ENCODE measurements at places on chromosomes 7 and 10. TPM values are rescaled to one million over a fixed set of nuclear protein-coding genes. Genes with fewer than 3 reads are reported as not detected.

- no peaks in the 10 kb centered on the region for H3K4me1 ChIP-seq
- no peaks in the 10 kb centered on the region for H3K27me3 ChIP-seq
- no peaks in the 10 kb centered on the region for H3K36me3 ChIP-seq
- H3K27ac ChIP-seq: no peak overlapping the region
Observed at GRCh38 chr7:69808391-69808790, 210.1 kb downstream of the AUTS2 start.

DNA sequence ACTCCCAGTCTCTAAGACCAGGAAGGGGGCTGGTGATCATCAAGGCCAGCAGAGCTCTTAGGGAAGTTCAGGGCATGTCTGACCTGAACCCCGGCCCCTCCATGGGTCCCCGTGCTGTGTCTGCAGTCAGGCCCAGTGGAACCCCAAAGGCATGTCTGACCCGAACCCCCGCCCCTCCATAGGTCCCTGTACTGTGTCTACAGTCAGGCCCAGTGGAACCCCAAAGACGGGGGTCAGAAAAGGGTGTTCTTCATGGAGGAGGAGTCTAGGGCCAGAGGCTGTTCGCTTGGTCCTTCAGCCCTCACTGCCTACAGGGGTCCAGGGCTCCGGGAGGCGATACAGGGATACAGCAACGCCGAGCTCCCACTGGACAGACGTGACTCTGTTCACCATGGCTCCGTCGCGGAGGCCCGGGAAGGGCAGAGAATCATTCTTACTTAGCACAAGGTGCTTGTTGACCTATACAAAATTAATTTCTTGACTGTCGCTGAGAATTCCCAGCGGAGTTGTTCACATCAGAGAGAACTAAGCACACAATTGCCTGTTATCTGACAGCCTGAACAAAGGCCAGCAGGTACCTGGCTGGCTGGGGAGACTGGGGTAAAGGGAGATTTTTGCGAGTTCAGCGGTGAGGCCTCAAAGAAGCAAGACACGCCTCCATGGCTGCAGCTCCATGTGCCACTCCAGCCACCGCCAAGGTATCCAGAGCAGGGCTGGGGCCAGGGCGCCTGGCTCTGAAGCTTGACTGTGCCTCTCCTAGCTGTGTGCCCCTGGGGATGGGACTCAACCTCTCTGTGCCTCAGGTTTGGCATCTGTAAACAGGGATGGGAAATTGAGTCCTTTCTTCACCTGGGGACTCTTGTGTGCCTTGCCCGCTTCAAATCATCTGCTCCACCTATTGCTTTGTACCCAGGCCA is 26.8 kb downstream of the EN2 start:
- no peak overlapping the region for H3K4me3 ChIP-seq
- H3K4me1 ChIP-seq: no peaks in the 10 kb centered on the region
- H3K36me3 ChIP-seq: no peaks in the 10 kb centered on the region
- H3K27me3 ChIP-seq: no peaks in the 10 kb centered on the region

- peak overlapping the region; percentile 45 for H3K27ac ChIP-seq
- no peak for DNase-seq
Observed at GRCh38 chr10:4181621-4182049, 396.6 kb upstream of the KLF6 start.

- no peaks in the 10 kb centered on the region for H3K36me3 ChIP-seq
- no peak for DNase-seq
- H3K27ac ChIP-seq: no peak overlapping the region
- no peak overlapping the region for H3K4me3 ChIP-seq
- no peaks in the 10 kb centered on the region for H3K27me3 ChIP-seq
Observed at GRCh38 chr10:112689327-112690072, 242.5 kb downstream of the VTI1A start.

GRCh38 chr7:157795643-157796042 is 458.8 kb downstream of the DNAJB6 start:
- no peak overlapping the region for H3K4me3 ChIP-seq
- H3K27ac ChIP-seq: no peak overlapping the region

GRCh38 chr10:1295756-1296480 is 239.7 kb downstream of the WDR37 start:
- no peak overlapping the region for H3K27ac ChIP-seq
- H3K4me3 ChIP-seq: no peak overlapping the region
- DNase-seq: no peak
- H3K36me3 ChIP-seq: no peaks in the 10 kb centered on the region

GRCh38 chr7:87874066-87874465 is 2.1 kb downstream of the SLC25A40 start:
- H3K27me3 ChIP-seq: no peaks in the 10 kb centered on the region
- H3K27ac ChIP-seq: no peak overlapping the region
- no peaks in the 10 kb centered on the region for H3K36me3 ChIP-seq
- H3K4me1 ChIP-seq: peaks cover 15% of the 10 kb centered on the region
- DNase-seq: no peak

- no peaks in the 10 kb centered on the region for H3K36me3 ChIP-seq
- H3K27me3 ChIP-seq: no peaks in the 10 kb centered on the region
- peaks cover 7% of the 10 kb centered on the region for H3K4me1 ChIP-seq
- no peak overlapping the region for H3K4me3 ChIP-seq
- no peak overlapping the region for H3K27ac ChIP-seq
- DNase-seq: no peak
Observed at GRCh38 chr7:114970308-114970707, 48.4 kb downstream of the MDFIC start.

DNA sequence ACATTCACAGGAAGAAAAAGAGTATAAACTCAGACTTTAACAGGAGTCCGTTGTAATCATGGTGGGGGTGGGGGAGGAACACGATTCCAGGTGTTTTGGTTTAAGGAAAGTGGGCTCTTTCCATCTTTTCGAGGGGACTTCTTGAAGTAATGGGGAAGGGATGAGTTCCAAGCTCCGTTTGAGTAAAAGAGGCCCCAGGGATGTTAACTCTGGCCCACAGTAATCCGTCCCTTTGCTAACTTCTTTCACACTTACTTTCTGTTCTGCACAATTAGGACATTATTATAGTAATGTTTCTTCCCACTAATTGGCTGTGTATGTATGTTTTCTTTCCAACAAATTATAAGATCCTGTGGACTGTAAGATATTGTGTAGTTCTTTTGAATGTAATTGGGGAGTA is 374.4 kb downstream of the BBS9 start:
- H3K27ac ChIP-seq: no peak overlapping the region
- no peaks in the 10 kb centered on the region for H3K27me3 ChIP-seq
- H3K36me3 ChIP-seq: no peaks in the 10 kb centered on the region
- no peak overlapping the region for H3K4me3 ChIP-seq
- DNase-seq: no peak

DNA sequence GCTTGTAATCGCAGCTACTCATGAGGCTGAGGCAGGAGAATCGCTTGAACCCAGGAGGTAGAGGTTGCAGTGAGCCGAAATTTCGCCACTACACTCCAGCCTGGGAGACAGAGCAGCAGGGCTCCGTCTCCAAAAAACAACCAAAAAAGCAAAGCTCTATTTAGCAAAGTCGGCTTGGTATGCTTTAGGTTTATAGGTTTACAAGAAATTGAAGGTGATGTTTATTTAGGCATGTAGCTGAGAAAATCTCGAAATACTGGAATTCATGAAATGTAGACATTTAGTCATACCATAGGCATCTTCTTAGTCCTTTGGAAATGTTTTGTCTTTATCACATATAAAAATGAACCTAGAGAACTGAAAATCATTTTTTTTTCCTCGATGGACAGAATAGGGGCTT is 453.8 kb upstream of the ANKRD30A start:
- peaks cover 19% of the 10 kb centered on the region for H3K4me1 ChIP-seq
- no peaks in the 10 kb centered on the region for H3K36me3 ChIP-seq
- H3K27ac ChIP-seq: peak overlapping the region; percentile 78
- H3K27me3 ChIP-seq: no peaks in the 10 kb centered on the region
- no peak for DNase-seq
- no peak overlapping the region for H3K4me3 ChIP-seq

DNA sequence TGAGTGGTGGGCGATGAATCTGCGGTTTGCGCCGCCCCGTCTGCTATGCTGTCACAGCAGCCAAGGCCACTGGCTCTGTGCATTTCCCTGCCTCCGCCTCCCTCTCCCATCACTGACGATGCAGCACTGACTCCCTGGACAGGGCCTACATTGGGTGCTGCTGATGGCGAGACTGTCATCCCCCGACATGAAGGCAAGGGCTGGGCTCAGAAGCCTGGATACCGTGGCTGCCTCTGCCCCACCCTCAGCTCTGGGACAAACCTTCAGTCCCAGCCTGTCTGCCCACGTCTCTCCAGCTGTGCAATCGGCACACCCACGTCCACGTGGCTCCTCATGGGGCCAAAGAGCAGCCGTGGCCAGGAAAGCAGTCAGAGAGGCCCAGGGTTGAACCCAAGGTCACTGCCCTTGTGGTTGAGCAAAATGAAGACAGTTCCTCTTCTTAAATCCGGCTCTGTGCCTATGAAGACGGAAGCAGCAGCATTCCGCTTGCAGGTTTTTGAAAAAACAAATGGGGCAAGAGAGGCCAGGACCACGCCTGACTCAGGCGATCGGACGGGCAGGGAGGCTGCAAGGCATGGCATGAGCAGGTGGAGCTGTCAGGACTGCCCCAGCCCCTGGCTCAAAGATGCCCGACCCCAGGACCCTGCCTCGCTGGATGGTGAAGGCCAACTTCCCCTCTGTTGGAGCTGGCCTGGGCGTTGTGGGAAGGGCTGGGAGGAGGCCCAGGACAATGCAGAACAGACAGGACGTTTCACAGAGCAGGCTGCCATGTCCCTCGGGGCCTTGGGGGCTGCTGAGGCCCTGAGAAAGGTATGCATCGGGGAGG is 517.5 kb downstream of the DNAJB6 start:
- no peak overlapping the region for H3K27ac ChIP-seq
- H3K4me3 ChIP-seq: no peak overlapping the region
- H3K36me3 ChIP-seq: no peaks in the 10 kb centered on the region
- no peaks in the 10 kb centered on the region for H3K27me3 ChIP-seq

GRCh38 chr7:49324040-49324439 is 399.7 kb downstream of the CDC14C start:
- H3K36me3 ChIP-seq: no peaks in the 10 kb centered on the region
- no peaks in the 10 kb centered on the region for H3K4me1 ChIP-seq
- H3K4me3 ChIP-seq: no peak overlapping the region
- H3K27ac ChIP-seq: no peak overlapping the region
- H3K27me3 ChIP-seq: no peaks in the 10 kb centered on the region

GRCh38 chr10:120184547-120185337 is 272.3 kb upstream of the PLPP4 start:
- H3K4me1 ChIP-seq: no peaks in the 10 kb centered on the region
- no peaks in the 10 kb centered on the region for H3K27me3 ChIP-seq
- no peaks in the 10 kb centered on the region for H3K36me3 ChIP-seq
- no peak overlapping the region for H3K27ac ChIP-seq
- DNase-seq: no peak
- H3K4me3 ChIP-seq: no peak overlapping the region

DNA sequence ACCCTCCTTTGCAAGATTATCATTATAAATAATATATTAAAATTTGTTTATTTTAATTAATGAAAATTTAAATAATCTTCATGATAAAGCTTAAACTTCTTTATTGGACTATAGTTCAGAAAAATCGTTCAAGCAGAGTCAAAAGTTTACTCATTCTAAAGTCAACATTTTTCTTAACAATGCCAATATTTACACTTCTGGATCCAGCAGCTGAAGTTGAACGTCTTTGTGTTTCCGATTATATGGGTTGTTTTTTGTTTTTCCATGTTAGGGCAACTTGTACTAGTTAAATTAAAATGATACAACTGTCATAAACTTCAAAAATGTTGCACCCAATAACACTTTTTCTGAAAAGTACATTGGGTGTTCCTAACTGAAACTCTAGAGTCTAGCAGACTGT is 43.8 kb downstream of the GRB10 start:
- DNase-seq: no peak
- H3K36me3 ChIP-seq: no peaks in the 10 kb centered on the region
- H3K27ac ChIP-seq: no peak overlapping the region
- H3K27me3 ChIP-seq: no peaks in the 10 kb centered on the region
- H3K4me1 ChIP-seq: no peaks in the 10 kb centered on the region

DNA sequence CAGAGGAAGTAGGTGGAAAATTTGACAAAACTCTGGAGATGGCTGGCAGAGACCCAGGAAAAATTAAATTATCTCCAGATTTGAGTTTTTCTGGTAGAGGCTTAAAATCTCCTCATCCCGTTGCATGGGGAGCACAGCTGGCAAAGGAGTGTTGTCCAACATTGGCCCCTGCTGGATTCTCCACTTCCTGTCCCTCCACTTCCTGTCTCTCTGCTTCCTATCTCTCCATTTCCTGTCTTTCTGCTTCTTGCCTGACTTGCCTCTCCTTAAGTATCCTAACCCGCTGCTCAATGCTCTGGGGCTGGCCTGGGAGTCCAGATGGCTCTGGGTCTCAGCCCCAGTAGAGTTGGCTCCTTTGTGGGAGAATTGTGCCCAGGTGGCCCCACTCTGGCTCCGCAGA is 65.8 kb upstream of the EMX2 start:
- no peak overlapping the region for H3K27ac ChIP-seq
- H3K4me1 ChIP-seq: no peaks in the 10 kb centered on the region
- H3K36me3 ChIP-seq: no peaks in the 10 kb centered on the region
- H3K27me3 ChIP-seq: no peaks in the 10 kb centered on the region
- DNase-seq: no peak

- H3K4me1 ChIP-seq: peaks cover 4% of the 10 kb centered on the region
- no peaks in the 10 kb centered on the region for H3K27me3 ChIP-seq
- DNase-seq: no peak
- H3K4me3 ChIP-seq: no peak overlapping the region
Observed at GRCh38 chr10:63068246-63068645, 64.9 kb upstream of the NRBF2 start.

DNA sequence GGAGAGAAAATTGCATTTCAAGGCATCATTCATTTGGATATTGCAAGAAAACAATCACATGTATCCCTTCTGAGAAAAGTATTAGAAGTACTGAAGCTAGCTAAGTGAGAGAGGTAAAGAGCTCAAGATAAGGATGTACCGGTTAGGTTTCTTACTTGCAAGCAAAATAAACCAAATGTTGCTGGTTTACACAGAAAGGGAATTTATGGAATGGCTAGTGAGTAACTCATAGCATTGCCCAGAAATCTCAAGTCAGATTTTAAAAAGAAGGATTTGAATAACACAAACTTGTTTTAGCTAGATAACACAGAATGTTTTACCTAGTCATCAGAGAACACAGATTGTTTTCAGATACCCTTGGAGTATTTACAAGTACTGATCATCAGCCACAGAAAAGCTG is 30.6 kb downstream of the KLHL7 start:
- no peaks in the 10 kb centered on the region for H3K36me3 ChIP-seq
- H3K4me3 ChIP-seq: no peak overlapping the region
- H3K4me1 ChIP-seq: no peaks in the 10 kb centered on the region
- H3K27me3 ChIP-seq: no peaks in the 10 kb centered on the region
- H3K27ac ChIP-seq: no peak overlapping the region
- DNase-seq: no peak

The OR2A42 gene
- total RNA-seq: 0.49 TPM

The NRBF2 gene
- 12.8 TPM for total RNA-seq

The TPST1 gene
- 60.4 TPM for total RNA-seq

The DRGX gene
- not detected for total RNA-seq

The AMZ1 gene
- total RNA-seq: not detected

The CPA1 gene
- not detected for total RNA-seq

The TMEM106B gene
- total RNA-seq: 98.1 TPM
